Kidney capillary endothelial cell (primary cell): ENCODE measurements at places on chromosomes 5 and 9.

DNA sequence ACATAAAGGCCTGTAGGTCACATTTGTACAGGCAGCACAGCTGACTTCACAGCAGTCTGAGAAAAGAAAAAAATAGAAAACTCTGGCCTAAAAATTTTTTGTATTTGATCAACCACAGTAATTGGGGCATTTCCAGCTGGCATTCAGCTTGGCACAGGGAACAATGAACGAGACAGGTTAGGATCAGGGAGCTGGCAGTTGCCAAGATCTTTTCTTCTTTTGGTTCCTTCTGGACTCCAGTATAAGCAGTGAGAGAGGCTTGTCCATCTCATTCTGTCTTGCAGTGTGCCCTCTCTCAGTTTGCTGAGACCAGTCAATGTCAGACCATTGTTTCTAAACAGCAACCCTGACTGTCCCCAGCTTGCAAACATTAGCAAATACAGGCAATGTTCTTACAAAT is 601.1 kb downstream of the TLR4 start:
- DNase-seq: no peak

GRCh38 chr9:106322706-106323245 is 540.2 kb upstream of the ZNF462 start:
- DNase-seq: no peak

- DNase-seq: peak; percentile 22
These were observed 47.4 kb downstream of the FNBP1 start for GRCh38 chr9:129995409-129996160.

- peak; percentile 55 for DNase-seq
These were observed 155.8 kb upstream of the IRX4 start for GRCh38 chr5:2038321-2039179.

- no peak for DNase-seq
These were observed 167.6 kb downstream of the NFIB start for GRCh38 chr9:14146201-14146874.

- DNase-seq: peak; percentile 41
These were observed 140.9 kb downstream of the AOPEP start for GRCh38 chr9:94867281-94867841.

- DNase-seq: no peak
These were observed 4.8 kb downstream of the ALDH1A1 start for GRCh38 chr9:72947984-72948465.

DNA sequence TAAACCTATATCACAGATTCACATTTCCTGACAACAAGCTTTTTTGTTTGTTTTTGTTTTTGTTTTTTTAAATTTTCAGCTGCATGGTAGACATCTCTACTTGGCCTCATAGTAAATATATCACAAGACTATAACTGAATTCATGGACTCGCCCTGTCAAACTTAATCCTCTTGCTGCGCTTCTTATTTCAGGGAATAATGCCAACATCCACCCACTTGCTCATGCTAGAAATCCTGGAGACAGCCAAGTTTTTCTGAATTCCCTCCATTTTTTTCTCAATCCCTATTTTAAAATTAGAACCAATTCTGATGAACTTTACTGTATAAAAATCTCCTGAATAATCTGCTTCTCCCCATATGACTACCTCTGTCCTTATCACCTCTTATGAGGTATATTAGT is 283.6 kb upstream of the RPS23 start:
- no peak for DNase-seq

DNA sequence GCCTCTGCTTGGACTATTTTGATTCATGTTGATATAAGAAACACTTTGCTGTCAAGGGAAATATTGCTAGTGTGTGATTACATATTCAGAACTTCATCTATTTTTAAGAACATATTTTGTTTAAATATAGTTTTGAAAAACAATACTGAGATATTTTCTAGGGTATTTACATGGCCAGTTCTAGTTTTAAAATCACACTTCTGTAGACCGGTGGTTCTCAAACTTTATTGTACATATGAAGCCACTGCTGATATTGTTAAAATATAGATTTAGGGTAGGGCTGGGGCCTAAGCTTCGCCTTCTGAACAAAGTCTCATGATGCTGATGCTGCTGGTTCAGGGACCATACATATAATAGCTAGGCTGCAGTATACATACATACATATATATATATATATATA is 1000.0 kb downstream of the PTPRD start:
- no peak for DNase-seq

GRCh38 chr5:64654561-64654938 is 35.8 kb upstream of the SHISAL2B start:
- no peak for DNase-seq

DNA sequence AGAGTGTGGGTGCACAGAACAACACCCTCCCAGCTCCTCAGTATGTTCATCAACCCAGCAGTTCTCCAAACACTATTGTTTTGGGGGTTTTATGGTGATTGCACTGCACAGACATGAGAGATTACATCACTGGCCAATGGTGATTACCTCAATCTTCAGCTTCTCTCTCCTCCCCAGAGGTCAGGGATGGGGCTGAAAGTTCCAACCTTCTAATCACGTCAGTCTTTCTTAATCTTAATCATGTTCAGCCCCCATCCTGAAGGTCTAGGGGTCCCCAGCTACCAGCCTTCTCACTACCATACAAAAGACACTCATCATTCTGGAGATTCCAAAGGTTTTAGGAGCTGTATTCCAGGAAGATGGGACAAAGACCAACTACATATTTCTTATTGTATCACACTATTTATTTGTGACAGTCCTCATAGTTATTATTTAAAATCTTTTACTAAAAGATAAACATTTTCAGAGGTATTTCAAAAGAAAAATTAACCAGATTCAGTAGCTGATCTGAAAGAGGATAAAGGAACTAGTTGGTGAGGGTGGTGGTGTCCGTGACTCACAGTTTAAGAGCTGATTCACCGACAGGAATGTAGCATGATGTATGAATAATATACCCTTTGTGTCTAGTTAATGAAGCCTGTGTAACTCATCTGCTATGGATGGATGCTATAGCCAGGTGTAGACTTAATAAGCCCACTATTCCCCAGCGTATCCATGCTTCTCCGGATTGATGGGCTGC is 35.6 kb downstream of the RASEF start:
- DNase-seq: peak; percentile 79

- no peak for DNase-seq
These were observed 142.2 kb upstream of the ZNF366 start for GRCh38 chr5:72649449-72649848.

DNA sequence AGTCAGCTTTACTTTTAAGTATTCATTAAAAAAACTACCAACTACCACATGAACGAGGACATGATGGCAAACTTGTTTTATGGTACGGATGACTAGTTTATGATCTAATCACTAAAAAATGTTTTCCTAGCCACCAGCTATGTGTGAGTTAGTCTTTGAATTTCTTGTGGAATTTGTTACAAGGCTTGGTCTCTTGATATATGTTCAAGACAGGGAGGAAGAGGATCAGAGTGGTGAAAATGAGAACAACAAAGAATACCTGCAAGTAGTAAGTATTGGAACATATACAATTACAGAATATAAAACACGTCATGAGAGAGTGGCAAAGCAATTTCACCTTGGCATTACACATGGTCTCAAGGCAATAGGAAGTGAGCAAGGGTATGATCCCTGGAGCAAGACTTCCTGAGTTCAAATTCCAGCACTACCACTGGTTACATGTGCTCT is 548.6 kb upstream of the TLE4 start:
- DNase-seq: peak; percentile 72

GRCh38 chr9:36542355-36542754 is 30.3 kb upstream of the MELK start:
- DNase-seq: no peak

DNA sequence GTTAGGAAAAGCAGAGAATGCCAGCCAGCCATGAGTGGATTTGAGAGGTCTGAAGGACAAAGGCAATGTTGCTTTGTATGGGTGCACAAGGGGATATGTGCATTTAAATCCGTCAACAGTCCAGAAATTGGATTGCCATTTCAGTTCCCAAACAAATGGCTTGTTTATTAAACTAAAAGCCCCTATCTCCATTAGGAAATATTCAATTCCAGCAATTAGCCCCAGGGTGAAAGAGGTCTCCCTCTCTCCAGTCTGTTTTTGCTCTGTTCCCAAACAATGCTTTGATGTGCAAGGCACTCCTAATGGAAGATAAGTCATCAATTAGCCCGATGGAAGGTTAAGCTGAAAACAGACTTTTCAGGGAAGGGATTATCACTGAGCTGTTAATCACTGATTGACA is 101.3 kb downstream of the C9orf152 start:
- no peak for DNase-seq

GRCh38 chr5:100668511-100668910 is 133.3 kb downstream of the FAM174A start:
- DNase-seq: peak; percentile 42

DNA sequence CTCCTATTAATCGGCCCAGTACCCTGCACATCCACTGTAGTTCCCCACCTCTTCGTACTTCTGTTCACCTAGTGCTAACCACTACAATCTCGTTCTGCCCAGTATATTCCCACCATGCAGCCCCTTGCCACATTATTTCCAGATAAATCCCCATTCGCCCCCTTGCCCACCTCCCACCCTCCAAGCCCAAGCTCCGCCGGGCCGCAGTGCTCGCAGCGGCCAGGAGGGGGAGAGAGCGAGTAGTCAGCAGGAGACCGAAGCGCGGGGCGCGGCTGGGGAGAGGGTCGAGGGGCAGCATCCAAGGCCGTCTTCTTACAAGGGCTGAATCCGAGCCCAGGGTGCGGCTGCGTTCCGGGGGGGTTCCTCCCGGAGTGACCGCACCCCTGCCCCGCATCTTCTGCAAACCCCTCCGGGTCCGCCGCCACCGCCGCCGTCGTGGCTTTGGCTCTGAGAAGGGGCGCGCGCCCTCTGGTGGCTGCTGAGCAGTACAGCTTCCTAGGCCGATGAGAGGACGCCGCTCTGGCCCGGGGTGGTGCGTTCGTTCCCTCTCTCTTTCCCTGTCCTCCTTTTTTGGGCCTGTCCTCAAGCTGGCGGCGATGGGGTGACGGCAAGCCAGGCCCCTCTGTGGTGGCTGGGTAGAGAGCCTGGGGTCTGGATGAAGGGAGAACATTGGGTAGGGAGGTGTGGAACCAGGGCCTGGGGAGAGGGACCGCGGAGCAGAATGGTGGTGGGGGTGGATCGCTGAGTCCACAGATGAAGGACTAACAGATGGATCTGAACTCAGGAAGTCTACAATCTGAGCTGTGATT is 30.0 kb upstream of the PSD2 start:
- peak; percentile 69 for DNase-seq

DNA sequence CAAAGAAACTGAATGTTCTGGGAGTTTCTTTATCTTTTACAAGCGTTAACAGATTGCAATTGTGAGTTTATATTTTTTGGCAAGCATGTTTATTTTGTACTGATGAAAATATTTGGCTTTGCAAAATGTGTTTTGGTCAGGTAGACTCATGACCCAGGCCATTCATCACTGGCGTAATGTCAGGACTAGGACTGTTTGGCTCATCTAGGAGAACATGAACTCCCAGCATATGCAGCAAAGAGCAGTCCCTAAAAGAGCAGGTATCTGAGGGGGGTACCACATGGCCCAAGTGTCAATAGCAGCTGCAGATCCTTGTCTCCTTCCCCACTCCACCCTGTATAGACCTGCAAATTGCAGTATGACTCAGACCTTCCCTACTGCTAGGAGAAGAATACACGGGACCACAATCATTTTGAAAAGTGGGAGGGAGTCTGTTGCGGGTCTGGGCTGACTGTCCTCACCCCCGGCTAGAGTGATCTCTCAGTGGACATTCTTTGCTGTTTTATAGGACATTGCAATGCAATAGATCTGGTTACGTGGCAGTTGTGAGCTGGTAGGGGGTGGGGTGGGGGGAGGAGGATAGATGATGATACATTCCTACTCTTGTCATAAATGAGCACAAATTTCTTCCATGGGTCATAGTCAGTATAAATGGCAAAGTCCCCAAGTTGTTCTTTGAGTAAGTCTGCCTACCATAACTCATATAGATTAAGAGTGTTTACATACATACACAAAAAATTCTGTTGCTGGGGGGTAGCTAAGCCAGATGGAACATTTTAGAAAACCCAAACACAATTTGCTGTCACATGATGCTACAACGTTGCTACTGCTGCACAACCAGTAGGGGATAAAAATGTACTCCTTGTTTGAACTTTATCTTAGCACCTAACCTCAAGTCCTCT is 20.8 kb upstream of the SNCAIP start:
- DNase-seq: no peak

DNA sequence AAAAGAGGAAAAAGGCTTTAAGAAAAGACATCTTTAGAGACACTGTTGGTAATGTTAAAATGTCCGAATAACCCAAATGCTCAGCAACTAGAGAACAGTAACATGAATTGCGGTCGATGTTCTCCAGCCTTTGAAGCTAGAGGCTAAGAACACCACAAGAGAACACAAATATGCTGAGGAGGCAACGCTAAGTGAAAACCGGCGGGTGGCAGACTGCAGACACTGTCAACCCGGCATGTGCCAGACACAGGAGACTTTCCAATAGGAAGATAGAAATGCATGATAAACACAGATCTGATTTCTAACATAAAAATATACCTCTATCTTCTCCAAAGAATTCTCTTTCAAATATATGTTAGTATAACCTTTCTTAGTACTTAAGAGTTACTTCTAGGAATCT is 18.4 kb upstream of the DDX41 start:
- DNase-seq: no peak

DNA sequence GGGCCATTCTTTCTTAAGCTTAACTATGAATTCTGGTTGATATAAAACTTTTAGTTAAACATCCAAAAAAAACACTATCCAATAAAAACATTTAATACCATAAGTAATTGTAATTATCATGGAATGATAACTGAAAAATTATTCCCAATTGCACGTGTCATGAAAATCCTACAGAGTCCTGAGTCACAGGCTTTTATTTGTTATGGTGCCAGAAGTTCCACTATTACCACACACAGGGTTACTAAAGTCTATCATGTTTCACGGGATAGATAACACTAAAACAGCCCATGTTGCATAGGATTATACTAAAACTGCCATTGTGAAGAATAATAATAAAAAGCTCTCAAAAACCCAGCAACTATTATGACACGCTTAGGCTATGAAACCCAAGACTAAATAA is 1381.8 kb downstream of the EFNA5 start:
- no peak for DNase-seq

DNA sequence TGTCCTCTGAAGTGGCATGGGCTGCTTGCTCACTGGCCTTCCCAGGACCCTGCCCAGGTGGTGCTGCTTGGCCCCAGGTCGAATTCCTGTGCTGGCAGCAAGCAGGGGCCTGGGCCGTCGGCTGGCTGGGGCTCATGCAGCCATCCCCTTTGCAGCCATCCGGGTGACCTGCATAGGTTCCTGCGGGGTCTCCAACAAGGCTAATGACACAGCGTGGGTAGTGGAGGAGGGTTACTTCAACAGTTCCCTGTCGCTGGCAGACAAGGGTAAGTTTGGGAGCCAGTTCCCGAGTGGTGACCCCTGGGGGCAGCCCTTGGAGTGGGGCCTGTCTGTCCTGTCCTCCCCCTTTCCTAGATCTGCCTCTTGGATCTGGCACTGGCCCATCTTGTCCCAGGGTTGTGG is 6.1 kb upstream of the EHMT1 start:
- no peak for DNase-seq

- DNase-seq: no peak
These were observed 487 bp downstream of the SPATA24 start for GRCh38 chr5:139403418-139403786.

- no peak for DNase-seq
These were observed 100.4 kb upstream of the CLINT1 start for GRCh38 chr5:157959370-157959769.

GRCh38 chr5:92890841-92891244 is 690.2 kb downstream of the NR2F1-AS1 start:
- DNase-seq: no peak
